ENCODE measurements at places on chromosomes 12 and 14.

GRCh38 chr14:72594099-72594901 lies 299.6 kb downstream of the DPF3 start:
- DNase-seq: no peak

DNA sequence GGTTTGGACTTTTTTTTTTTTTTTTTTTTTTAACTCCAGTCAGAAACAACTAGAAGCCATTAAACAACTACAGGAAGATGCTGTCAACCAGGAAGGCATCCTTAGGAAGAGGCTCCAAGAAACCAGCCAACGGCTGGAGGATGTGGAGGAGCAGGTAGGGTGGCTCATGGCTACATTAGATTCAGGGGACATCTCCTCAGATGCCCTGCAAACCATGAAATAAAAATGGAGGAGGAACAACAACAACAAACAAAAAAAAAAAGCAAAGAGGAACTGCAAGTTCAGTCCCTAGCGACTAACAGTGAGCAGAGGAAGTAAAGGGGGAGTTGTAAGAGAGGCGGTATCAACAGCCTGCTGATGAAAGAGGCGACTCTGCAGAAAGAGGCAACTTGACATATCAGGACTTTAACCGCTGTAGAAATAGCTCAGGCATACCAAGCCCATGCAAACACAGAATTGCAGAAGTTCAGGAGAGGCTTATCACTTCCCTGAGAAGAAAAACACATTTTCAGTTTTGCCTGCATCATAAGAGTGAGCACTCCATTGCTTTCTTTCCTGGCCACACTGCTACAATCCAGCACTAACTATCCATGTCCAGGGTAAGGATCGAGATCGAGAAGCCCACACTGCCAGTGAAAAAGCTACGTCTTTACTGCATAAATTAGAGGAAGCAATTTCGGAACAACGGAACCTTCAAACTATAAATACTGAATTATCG lies 103.5 kb upstream of the BCAT1 start:
- no peak for DNase-seq

- no peak for DNase-seq
Observed at GRCh38 chr14:94269156-94269555, 23.9 kb downstream of the SERPINA10 start.

DNA sequence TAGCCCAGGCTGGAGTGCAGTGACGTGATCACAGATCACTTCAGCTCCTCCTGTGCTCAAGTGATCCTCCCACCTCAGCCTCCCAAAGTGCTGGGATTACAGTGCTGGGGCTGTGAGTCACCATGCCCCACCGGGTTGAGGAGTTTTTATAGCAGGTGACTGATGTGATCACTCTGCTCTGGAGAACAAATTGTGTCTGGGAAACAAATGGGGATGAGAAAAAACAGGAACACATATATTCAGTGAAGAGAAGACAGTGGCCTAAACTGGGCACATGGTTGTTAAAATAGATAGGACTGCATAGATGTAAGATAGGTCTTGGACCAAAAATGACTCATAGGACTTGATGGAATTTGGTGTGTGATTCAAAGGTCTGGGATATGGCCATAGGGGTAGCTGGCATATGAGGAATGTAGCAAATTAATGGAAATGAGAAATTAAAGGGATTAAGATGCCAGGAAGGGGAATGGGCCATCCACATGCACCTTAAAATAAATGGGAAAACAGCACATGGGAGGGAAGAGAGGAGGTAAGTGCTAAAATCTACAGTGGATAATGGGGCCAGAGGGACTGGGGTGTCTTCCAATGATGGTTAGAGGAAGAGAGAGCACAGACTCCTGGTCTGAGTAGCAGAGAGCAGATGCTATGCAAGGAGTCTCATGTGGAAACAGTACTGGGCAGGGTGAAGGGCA lies 11.2 kb downstream of the BCAT1 start:
- DNase-seq: peak; percentile 46

- DNase-seq: peak; percentile 16
Observed at GRCh38 chr12:11758510-11759493, 109.3 kb downstream of the ETV6 start.

DNA sequence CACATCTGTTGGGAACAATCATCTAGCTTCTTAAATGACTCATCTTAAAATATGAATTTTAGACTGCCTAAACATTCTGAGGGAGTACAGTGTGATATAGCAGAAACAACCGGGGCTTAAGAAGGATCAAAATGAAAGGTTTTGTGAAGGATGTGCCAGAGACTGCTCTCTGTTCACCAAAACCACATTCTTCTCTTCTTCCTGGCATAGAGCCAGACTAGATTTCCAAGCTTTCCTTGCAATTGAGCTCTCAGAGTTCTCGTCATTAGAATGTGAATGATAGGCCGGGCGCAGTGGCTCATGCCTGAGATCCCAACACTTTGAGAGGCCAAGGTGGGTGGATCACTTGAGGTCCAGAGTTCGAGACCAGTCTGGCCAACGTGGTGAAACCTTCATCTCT lies 94.5 kb downstream of the LRRIQ1 start:
- no peak for DNase-seq

GRCh38 chr12:38872561-38872960 lies 32.8 kb downstream of the CPNE8 start:
- no peak for DNase-seq
